Iris pigment epithelial cell (primary cell): ENCODE measurements at places on chromosomes 16 and 17.

- peak; percentile 72 for DNase-seq
These were observed 1.2 kb upstream of the AMFR start for GRCh38 chr16:56426585-56426984.

DNA sequence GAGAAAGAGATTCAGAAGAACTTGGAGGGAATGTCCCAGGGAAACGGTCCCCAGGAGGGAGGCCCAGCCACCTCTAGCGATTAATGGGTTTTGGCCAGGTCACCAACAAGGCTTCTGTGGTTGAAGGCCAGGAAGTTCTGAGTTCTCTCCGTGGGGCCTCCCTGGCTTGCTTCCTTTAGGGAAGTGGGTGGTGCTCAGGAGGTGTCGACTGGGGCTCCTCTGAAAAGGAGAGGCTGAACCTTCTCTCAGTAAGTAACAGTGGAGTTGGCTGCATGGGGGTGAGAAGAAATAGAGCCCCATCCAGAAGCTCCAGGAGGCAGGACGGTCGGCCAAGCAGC is 77.1 kb upstream of the GSE1 start:
- DNase-seq: no peak

DNA sequence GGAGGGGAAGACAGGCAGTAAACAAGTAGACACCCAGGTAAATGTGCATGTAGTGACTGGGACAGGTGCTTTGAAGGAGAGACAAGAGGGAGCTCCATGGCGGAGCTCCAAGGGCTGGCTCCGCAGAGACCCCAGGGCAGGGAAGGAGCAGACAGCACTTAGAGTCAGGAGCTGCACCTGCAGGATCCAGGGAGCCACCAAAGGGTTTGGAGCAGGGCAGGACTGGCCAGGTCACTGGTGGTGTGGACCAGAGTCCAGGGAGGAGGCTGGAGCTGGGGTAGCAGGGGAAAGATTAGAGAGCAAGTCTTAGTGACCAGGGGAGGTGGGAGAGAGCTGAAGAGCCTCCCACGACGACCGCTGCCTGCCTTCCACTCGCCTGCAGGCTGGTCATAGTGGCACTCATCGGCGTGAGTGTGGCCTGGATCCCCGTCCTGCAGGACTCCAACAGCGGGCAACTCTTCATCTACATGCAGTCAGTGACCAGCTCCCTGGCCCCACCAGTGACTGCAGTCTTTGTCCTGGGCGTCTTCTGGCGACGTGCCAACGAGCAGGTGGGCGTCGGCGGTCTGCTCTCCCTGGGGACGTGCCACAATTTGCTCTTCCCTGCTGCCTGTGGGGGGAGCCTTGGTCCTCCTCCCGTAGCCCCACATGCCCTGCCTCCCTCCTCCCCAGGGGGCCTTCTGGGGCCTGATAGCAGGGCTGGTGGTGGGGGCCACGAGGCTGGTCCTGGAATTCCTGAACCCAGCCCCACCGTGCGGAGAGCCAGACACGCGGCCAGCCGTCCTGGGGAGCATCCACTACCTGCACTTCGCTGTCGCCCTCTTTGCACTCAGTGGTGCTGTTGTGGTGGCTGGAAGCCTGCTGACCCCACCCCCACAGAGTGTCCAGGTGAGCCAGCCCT is 14.7 kb upstream of the FAM83G start:
- no peak for DNase-seq

GRCh38 chr17:6592173-6592572 is 35.8 kb upstream of the PITPNM3 start:
- peak; percentile 50 for DNase-seq

- DNase-seq: peak; percentile 47
These were observed 9.6 kb upstream of the EIF1 start for GRCh38 chr17:41678907-41679739.
